Hippocampal formation (tissue), 2 donors: ENCODE measurements at places on chromosomes 3 and 15.

GRCh38 chr3:20104167-20104661, 64.0 kb downstream of the KAT2B start:
- no peak for DNase-seq

DNA sequence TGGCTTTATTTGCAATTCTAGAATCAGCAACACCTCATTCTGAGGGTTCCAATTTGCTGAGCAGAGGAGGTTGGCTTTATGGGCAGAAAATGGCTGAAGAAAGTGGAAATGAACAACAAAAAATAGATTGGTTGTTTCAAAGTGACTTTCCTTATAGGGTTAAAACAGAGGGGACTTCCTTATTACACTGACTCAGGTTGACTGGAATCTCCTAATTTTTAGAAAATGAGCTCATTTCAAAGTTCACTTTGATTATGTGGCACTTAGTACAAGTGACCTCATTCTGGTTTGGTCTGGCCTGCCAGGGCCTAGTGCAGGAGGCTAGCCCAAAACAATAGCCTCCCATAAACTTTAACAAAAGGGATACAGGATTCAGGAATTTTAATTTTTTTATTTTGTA, 41.4 kb downstream of the NFKBIZ start:
- no peak for DNase-seq

DNA sequence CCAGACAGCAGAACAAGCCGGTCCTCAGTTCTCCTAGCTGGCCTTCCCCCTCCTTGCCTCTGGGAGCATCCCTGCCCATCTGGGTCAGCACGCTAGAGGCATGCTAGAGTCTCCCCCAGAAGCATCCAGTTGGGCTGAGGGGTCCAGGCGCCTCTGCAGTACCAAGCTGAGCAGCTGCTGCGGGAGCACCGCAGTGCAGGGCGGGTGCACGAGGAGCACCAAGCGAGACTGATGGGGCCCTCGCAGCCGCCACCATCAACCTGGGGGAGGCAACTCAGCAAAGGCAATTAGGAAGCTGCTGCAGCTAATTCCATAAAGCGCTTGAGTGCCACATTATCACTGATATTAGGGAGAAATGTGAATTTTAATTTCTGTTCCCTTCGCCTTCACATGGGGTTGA, 12.4 kb downstream of the CACNA2D3 start:
- no peak for DNase-seq

DNA sequence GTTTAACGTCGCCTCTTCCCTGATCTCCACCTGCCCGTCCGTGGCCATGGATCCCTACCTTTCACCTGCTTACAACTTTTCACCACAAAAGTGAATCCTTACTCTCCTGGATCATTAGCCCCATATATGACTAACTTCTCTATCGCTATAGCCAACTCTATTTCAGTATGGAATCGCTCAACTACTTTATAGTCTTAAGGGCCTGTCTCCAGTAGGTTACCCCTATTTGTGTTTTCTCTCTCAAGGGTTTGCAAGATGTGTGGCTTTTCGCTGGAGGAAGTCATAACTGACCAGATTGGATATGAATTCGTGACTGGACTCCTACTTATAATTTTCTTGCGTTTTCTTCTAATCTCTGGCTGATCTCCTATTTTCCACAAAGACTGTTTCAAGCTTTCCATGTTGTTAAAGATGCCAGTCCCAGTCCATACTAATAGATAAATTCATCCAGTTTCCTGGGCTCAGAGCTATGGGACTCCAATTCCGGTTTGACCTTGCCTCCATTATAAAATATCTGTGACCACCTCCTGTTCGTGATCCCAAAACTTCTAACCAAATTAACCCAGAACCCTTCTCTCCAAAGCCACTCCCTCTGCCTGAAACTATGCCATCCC, 1.3 kb upstream of the STAG1 start:
- no peak for DNase-seq

GRCh38 chr3:14784087-14784681, 34.6 kb upstream of the FGD5 start:
- DNase-seq, result no peak

DNA sequence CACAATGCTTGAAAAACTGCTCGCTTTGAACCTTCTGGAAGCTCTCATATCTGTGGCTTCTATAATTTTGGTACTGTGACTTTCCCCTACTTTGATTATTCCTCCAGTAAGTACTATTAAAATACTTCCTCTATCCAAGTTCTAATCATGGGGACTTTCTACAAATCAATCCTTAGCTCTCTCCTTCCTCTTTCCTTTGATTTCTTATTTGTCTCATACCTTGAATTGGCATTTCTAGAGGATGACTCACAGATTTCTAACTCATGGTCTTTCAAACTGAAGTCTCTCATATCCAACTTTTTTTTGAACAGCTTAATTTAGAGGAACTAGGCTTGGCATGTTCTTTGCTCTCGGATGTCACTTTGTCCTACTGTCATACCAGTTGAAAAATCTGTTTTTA, 241.8 kb downstream of the TBC1D5 start:
- DNase-seq, result no peak

DNA sequence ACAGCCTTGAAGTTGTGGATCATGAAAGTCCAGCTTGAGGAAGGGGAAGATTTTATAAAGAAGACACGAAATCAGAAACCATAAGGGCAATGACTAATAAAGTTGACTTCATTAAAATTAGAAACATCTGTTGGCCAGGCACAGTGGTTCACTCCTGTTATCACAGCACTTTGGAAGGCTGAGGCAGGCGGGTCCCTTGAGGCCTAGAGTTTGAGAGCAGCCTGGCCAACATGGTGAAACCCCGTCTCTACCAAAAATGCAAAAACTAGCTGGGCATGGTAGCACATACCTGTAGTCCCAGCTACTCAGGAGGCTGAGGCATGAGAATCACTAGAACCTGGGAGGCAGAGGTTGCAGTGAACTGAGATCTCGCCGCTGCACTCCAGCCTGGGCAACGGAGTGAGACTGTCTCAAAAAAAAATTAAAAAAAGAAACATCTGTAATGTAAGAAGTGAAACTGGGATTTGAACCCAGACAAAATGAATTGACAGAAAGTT, 7.9 kb upstream of the UBXN7 start:
- DNase-seq, result no peak

- no peak for DNase-seq
Measured at GRCh38 chr3:153658136-153658535, 463.1 kb upstream of the ARHGEF26 start.

DNA sequence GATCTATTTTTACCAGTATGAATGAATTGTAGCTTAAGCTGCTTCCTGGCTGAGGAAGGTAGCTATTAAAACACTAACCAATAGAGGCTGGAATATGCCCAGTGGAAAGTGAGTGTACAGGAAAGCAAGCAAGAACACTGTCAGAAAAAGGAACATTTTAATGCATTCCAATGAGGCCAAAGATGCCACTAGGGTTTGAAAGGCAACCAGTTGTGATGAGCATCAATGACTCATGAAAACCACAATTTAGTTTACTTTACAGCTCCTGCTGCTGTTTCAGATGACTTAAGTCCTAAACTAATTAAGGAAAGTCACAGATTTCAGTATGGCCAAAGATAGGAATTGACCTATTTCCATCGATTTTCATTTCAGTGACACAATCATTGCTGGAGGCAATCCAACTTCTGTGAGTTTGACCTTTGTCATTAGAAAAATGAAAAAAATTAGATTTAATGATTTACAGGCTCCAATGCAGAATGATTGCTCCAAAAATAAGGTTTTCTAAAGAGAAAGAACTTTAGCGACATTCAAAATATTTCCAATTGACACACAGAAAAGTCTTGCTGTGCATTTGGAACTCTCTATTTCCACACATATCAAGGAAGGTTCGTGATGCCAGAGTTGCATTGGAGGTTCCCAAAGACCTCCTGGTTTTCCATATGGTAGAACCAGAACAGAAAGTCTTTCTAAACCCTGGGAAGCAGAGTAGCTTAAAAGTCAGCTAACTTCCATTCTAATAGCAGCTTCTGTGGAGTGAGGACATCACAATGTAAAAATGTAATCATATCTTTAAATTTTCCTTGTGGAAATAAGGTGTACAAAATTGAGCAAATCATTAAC, 103.0 kb downstream of the SUCNR1 start:
- DNase-seq, result no peak

- DNase-seq, result no peak
Measured at GRCh38 chr3:133896002-133896761, 500 bp upstream of the RAB6B start.

GRCh38 chr15:91857772-91858171, 4.3 kb downstream of the SLCO3A1 start:
- no peak for DNase-seq

GRCh38 chr3:128500556-128500955, 7.6 kb upstream of the GATA2 start:
- no peak for DNase-seq

DNA sequence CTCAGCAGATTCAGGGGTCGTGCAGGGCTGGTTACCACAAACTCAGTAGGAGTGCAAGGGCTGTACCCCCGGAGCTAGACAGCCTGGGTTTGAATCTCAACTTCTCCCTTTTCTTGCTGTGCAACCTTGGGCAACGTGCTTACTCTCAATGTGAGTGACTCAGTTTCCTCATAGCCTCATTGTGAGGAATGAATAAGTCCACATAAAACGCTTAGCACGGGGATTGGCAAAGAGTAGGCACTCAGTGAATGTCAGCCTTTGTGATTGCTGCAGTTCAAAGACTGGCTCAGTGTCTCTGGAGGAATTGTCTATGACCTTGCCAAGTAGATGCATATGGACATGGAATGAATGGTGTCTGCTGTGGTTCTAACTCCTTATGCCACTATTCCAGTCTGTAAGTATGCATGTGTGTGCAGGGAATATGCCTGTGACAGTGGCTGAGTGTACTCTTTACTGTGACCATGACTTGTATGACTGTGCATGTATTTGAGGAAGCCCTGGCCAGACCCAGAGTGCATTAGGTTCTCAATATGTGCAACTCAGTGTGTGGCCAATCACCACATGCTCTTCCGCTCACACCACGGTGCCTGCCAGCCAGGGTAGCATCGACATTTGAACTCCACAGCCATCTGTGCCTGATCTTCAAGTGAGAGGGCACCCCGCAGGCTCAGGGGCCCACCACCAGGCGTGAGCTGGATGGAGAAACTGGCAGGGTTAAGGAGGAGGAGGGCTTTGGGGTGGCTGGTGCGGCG, 900 bp upstream of the HYAL3 start:
- peak; percentile 46 for DNase-seq

- no peak for DNase-seq
Measured at GRCh38 chr3:49248840-49249227, 28.2 kb downstream of the C3orf62 start.

DNA sequence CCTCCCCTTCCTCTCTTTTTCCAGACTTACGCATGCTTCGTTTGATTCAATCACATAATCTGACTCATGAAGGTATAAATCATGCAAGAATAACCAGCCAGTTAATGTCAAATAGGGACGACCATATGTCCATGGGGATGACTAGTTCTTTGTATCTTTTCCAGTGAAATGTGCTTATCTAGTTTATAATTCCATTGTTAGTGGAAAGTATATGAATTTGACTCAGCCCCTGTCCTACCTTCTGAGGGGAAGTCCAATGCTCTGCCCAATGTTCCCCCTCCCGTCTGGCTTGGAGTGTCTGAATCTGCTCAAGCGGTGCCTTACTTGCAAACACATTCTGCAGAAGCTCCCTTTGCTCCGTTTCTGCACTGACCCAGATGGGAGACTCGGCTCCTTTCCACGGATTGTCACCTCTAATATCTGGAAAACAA, 55.0 kb upstream of the EPHB3 start:
- no peak for DNase-seq

GRCh38 chr3:112143689-112144088, 10.6 kb upstream of the GCSAM start:
- no peak for DNase-seq
